A549 treated with CpdA at 1 μM for 4 hours (cell line): ENCODE measurements at places on chromosomes 11 and 22. TPM values are rescaled to one million over a fixed set of nuclear protein-coding genes. Genes with fewer than 3 reads are reported as not detected.

Gene BAIAP2L2
- total RNA-seq: 2.9 to 4.9 TPM (median 4.4 TPM) in 5 replicates

Gene C1QTNF4
- 0.07 to 0.10 TPM (median 0.08 TPM) in 3 of 5 replicates, not detected in the others for total RNA-seq

Gene SLC43A1
- total RNA-seq: 2.8 to 4.0 TPM (median 3.8 TPM) in 5 replicates

Gene ACTN3
- 0.01 TPM in 1 of 5 replicates, not detected in the others for total RNA-seq

Gene KCTD17
- 16.2 to 26.3 TPM (median 22.8 TPM) in 5 replicates for total RNA-seq

Gene MYBPC3
- 0.05 to 0.06 TPM (median 0.05 TPM) in 4 of 5 replicates, not detected in the other for total RNA-seq

Gene GPR152
- not detected in 5 replicates for total RNA-seq

Gene CRACR2B
- total RNA-seq: 2.1 to 4.9 TPM (median 3.6 TPM) in 5 replicates

Gene CREB3L1
- total RNA-seq: 4.5 to 5.8 TPM (median 5.7 TPM) in 5 replicates
